ENCODE measurements at places on chromosomes 6 and 20.

DNA sequence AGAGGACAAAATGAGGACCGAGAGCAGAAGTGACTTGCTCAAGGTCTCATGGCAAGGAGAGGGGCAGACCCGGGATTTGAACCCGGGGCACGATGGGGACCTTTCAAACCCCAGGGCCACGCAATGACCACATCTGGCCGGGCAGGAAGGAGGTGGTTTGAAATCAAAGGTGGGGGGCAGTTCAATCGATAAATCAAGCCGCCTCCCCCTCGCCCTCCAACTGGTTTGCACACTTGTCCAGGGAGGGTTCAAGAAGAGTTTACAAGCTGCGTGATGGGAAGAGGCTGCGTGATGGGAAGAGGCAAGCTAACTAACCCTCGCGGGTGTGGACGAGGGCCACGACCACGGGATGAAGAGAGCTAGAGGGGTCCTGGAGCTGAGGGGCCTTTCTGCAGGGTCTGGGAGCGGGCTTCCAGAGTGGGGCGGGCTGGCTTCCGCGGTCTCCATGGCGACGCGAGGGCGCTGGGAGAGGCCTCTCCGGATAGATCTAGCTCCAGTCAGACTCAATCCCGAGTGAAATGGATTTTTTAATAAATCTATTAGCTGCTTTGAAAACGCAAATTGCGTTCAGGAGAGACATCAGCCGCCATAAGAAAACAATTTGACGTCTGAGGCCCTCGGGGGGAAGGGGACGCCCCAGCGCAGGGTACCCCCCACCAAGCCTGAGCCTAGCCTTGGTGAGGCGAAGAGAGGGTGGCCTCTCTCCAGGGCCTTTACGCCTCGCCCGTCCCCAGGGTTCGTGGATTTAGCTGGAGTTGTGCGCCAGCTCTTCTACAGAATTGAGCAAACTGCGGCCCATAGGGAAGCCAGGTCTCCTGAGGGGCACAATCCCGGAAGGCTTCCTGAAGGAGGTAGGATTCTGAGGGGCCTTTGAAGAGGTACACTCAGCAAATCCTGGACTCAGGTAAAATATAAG lies 143.9 kb downstream of the GRM4 start:
- no peak for DNase-seq

DNA sequence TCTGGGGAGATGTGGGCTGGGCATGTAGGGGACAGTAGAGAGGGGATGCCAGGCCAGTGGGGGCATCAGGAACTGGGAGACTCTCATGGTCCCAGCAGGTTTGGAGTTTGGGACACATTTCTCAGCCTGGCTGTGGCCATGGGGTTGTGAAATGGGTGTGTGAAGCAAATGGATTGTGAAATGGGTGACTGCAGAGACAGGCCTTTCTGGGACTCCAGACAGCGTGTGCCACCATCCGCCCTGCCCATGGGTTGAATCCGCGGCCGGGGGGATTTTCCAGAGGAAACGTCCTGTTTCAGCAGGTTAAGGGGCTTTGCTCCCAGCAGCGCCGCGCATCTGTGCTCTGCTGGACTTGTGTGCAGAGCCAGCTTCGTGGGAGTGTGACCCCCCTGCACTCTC lies 3.7 kb upstream of the PMEPA1 start:
- DNase-seq: peak; percentile 76

DNA sequence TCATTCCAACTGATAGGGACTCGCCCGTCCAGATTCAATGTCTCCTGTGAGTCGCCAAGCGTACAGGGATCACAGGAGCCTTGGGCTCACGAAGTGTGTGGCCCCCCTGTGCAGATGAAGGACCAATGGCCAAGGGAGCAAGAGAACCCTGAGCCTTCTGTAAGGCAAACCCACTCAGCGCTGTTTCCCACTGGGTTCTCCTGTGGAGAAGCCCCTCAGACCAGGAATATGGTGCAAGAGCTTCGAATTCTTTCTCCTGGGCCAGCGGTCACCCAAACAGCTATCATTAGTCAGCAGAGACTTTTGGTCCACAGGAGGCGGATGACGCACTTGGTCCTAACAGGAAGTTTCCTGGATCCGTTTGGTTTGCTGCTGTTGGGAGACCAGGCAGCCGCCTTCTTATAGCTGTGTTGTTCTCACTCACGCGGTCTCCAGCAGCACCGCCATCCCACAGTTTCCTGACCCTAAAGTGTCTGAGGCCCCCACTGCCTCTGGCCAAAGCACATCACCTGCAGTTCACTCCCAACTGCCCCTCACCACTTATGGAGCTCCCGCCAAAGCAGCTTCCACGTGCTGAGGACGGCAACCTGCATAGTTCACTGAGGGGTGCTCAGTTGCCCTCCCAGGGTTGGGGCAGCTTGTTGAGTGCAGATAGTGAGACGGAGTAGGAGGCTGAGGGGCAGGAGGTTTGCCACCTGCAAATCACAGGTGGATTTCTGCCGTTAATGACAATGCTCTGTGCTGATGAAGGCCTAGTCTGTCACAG lies 268.6 kb downstream of the ERMARD start:
- no peak for DNase-seq

- peak; percentile 9 for DNase-seq
Observed at GRCh38 chr20:58293453-58293852, 16.1 kb upstream of the RAB22A start.

- DNase-seq: no peak
Observed at GRCh38 chr20:61953037-61954021, 112.4 kb downstream of the TAF4 start.

- no peak for DNase-seq
Observed at GRCh38 chr6:122902326-122902725, 93.7 kb upstream of the CLVS2 start.

GRCh38 chr6:44923444-44923843 lies 404.7 kb upstream of the RUNX2 start:
- no peak for DNase-seq

GRCh38 chr20:58420798-58421496 lies 31.9 kb downstream of the VAPB start:
- peak; percentile 28 for DNase-seq

GRCh38 chr20:46359233-46359751 lies 47.1 kb downstream of the ELMO2 start:
- DNase-seq: peak; percentile 62

DNA sequence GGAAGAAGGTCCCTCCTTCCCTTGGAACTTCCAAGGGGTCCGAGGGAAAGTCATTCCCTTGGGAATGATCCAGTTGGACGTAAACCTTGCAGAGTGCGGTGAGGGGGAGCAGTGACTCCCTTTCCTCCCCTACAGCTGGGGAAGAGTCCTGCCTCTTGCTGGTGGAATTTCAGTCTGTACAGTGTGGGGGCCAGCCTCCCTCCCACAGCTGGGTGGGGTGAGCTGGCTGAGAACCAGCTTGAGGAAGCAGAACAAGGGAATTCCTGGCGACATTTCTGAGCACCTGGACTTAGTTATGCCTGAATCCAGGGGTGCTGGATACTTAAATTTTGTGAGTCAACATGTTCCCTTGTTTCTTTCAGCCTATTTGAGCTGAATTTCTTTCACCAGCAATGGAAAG lies 152.0 kb downstream of the ANKRD60 start:
- no peak for DNase-seq

DNA sequence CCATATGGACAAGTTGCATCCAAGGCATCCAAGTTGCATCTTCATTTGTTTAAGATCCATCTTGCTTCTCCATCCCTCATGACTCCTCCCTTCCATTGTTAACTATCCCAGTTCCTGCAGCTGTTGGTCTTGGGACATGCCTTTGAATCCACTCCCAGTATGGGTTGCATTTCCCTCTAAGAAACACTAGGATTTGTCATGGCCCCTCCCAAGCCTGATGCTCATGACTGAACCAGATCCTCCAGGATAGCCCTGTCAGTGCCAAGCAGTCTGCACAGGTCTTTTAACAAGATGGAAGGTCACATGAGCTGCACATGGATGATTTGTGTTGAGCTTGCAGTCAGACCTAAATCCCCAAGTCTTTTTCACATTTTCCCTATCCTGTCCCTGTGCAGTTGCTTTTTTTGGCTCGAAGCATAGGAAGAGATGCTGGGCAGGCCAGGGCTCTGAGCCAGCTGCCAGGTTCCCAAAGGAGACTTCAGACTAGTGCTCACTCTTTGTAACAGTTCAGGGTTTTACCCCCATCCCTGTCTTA lies 4.2 kb downstream of the PPP2R5D start:
- no peak for DNase-seq

DNA sequence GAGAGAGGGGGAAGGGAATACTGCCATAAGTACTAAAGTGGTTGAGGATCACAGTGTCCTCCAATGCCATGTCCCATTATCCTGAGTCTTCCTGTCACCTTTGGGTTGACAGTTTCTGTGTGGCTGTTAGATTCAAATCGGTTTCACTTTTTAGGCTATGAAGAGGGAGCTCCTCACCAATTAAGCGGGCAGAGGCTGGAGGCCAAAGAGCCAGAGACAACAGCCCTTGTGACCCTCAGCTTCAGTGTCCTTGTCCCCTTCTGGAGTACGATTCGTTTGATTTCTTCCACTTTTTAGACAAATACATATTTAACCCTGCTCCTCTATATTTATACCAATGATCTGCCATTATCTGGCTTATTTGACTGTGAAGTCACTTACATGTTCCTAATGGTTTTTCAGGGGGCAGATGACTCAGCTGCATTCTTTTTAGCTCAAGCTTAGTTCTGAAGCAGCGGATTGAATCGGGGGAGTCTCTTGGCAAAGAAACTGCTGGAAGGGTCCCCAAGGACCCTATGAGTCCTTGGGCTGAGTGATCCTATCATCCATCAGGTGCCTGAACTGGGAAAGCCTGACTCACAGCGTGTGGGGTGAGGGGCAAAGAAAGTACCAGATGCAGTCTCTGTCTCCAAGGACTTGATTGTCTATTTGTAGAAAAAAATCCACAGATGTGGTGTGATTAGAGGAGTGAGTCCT lies 18.2 kb downstream of the FERMT1 start:
- no peak for DNase-seq

DNA sequence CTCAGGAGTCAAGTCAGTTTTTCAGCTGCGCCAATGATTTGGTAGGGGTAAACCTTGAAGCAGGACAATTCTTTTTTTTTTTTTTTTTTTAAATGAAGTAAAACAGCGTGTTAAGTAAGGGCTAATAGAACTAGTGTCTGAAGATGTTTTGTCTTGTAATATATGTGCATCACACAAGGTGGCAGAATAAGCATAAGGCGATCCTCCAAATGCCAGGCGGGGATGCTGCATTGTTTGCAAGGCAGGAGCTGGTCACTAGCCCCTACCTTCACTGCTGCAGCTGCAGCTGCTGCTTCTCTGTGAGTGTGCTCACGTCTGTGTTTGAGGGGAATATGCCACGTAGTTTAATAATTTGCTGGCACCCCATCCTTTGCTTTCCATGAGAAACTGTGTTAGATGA lies 272.7 kb upstream of the MAP3K7 start:
- DNase-seq: peak; percentile 26

GRCh38 chr6:157246048-157246630 lies 77.2 kb downstream of the TMEM242 start:
- no peak for DNase-seq

GRCh38 chr6:103680116-103680515 lies 1179.6 kb downstream of the HACE1 start:
- DNase-seq: no peak

GRCh38 chr20:54339093-54339492 lies 131.2 kb downstream of the PFDN4 start:
- no peak for DNase-seq

DNA sequence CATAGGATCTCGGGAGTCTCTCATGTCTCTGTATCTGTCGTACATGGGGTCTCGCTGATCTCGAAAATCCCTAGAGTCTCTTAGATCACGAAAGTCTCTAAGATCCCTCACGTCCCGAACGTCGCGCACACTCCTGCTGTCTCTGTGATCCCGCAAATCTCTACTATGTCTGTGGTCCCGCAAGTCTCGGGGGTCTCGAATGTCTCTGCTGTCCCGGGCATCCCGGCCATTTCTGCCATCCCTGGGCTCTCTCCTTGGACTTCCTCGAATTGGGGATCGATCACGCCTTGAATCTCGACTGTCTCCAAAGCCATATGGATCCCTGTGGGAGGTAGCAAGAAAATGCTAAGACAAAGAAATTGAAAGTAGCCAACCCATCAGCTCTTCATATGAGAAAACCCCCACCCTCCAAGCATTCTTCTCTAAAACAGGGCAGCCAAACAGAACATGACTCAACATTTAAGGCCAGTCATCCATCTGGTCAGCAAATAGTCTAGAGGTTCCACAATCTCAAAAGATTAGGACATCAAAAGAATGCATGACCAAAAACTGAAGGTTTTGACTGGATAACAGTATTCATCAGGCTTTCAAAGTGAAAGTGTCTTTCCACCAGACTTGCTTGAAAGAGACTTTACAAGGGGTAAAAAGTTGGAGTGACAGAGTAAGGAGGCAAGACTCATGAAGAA lies 19.4 kb downstream of the NCOA5 start:
- no peak for DNase-seq

- no peak for DNase-seq
Observed at GRCh38 chr20:63941282-63942081, 14.7 kb downstream of the UCKL1 start.

- DNase-seq: no peak
Observed at GRCh38 chr6:84280639-84281038, 53.2 kb upstream of the CEP162 start.

- DNase-seq: peak; percentile 46
Observed at GRCh38 chr6:13368731-13369115, 40.4 kb upstream of the TBC1D7 start.

DNA sequence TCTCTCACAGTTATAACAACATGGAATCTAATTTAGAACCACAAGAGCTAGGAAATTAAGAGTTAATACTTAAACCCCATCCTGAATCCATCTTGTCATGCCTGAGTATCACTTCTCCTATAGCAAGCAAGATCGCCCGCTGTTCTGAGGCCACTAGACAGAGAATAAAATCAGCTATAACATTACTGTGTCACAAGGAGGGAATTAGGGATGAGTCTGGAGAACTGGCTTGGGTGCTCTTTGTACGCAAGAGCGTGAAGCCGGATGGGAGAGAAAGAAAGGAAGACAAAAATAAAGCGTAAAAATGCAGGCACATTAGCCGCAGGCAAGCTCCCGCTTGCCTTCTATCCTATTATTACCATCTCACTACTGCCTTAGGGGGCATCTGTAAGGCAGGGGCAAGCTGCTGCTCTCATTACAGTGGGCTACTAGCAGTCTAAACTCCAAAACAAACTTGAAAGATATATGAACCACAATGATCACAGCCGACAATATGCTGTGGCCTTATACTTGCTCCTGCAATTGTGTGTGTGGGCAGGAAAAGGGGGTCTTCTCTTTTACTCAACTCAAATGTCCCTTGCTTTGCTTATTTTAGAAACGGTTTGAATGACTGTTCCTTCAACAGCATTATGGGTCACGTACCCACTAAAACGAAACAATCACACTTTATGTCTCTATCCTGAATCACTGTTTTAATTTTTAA lies 81.9 kb downstream of the GJA10 start:
- peak; percentile 32 for DNase-seq

GRCh38 chr6:52494298-52495072 lies 74.3 kb downstream of the EFHC1 start:
- no peak for DNase-seq

- DNase-seq: no peak
Observed at GRCh38 chr6:36399970-36400369, 12.5 kb upstream of the ETV7 start.

DNA sequence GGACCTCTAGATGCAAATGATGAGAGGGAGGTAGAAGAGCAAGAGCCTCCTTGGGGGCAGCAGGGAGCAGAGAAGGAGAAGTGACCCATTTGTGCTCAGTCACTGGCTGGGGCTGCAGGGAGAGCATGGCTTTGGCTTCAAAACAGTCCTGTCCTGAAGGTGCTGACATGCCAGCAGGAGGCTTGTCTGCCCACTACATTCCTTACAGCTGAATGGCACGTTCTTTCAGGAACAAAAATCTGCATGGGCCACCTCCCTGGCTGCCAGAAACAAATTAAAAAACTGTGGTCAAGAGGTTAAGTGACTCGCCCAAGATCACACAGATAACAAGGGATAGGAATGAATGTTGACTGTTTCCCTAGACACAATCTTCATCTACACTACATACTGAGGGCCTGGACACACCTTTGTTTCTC lies 188.8 kb downstream of the HIVEP2 start:
- DNase-seq: peak; percentile 96

Data from trophoblast cell (in vitro differentiated cells and primary cell).